Stimulated activated CD4-positive, alpha-beta T cell treated with anti-CD3 and anti-CD28 coated beads, Interleukin-12 subunit alpha, Interleukin-12 subunit beta, amount 100 ng/mL, for 4 hours (primary cell): ENCODE measurements at places on chromosomes 3 and 15.

DNA sequence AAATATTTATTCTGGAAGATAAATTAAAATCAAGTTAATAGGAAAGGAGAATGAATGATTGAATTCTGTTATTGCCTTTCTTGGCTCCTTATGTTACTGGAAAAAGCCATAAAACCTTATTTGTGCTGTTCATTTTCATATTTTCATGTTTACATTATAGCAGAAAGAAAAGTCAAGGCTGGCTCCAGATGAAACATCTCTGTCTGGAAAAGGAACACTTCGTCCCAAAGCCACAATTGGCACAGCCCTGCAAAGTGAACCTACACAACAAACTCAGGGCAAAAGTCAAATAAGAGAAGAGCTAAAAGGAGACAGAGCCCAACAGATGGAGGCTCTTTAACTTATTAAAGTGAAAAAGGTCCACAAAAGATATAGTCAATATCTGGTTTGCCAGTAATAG lies 73.4 kb downstream of the GTPBP8 start:
- DNase-seq: no peak

DNA sequence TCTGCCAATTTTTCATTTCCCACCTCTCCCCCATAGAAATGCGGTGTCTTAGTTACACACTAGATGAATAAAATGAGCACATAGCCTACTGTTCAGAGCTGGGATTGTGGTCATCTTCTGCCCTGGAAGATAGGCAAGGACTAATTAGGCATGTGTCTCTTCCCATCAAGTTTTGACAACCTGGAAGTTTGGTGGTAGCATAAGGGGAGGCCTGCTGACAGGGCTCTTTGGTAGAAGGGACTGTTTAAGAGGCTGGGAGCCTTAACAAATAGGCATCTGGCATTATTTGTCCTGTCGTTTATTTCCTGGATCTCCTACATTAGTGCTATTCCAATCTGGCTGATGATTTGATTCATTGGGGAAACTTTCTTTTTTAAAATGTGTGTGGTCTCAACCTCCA lies 512.3 kb downstream of the ZNF385D start:
- DNase-seq: no peak

- DNase-seq: no peak
Observed at GRCh38 chr3:156693166-156693565, 18.8 kb downstream of the TIPARP start.

DNA sequence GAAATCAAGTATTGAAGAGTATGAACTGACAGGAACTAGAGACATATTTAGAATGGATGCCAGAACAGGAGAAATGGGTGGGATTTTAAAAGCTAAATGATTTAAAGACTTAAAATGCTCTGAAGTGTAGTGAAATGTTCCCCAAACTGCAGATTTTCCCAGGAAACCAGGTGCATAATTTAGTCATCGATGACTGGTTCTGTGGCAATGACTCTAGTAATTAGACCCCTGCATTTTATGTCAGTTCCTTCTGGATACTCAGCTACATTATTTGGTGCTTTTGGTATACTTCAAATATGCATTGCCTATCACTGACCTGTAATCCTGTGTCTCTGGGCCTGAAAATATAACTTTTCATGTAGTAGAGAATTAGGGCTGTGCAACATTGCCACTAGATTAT lies 16.8 kb downstream of the AGTR1 start:
- DNase-seq: no peak

- DNase-seq: no peak
Observed at GRCh38 chr3:15899388-15899787, 101.6 kb upstream of the ANKRD28 start.

DNA sequence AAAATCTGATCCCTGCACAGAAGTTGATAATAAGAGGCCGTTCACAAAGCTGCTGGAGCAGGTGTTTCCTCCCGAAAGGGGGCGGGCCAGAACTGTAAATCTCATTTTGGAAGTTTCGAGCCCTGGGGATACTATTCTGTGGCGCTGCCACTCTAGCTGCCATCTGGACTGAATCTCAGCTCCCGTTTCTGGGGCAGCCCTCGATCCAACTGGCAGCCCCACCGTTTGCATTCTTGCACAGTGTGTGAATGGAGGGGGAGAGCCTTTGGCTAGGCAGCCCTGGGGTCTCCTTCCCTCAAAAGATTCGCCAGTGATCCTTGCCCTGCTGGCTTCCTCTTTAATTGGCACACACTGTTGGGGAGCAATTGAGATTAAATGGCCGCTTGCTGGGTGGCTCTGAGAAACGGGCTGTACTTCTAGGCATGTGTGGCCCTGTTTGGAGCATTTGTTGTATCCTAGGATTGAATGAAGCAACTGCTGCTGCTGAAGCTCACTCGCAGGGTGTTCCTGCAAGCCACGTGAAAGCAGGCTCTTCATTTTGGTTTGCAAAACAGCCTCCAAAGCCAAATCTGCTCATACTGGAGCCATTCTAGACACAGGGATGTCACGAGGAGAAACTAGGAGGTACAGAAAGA lies 57.2 kb upstream of the TOPAZ1 start:
- DNase-seq: no peak

DNA sequence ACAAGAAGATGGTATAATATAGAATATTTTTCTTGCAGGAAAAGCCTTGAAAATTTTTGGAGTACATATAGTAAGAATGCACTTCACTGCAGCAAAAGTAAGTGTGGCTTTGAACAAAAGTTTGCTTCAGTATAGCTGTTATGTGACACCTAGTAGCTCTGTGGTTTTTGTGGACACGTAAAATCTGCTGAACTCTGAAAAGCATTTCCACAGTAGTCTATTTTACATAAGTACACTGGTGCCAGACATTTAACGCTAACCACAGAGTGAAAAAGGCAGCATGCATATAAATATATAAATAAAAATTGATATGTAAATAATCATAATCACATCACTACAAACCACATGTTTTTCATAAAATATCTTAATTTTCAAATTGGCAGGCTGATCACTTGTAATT lies 39.8 kb downstream of the CGGBP1 start:
- no peak for DNase-seq

DNA sequence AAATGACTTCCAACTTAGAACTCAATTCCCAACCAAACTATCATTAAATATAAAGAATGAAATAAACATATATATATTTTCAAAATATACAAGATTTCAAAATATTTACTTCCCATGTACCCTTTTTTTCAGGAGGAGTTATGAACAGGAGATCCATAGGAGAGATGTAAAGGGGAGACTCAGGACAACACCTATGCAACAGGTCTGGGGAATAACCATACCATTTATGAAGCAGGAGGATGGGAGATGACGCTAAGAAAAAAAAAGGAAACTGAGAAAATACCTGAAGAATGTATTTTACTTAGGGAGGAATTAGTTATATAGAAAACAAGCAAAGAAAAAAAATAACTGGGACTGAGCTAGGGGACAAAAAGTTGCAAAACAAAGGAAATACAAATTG lies 23.8 kb downstream of the INTS14 start:
- DNase-seq: no peak

DNA sequence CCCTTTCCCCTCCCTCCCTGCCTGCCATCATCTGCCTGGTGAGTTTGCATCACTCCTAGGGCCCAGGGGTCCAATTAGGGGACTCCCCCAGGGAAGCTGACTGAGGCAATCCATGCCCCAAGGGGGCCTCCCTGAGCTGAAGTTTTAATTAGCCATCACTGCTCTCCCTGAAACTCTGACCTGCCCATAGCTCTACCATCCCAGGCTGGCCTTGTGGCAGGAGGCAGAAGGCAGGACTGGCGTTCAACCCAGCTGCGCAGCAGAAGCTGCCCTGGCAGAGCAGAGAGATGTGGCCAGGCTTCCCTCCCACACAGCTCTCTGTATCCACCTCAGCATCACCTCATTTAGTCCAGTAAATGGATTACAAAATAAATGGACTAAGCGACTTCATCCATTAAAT lies 7.7 kb upstream of the C15orf39 start:
- no peak for DNase-seq

DNA sequence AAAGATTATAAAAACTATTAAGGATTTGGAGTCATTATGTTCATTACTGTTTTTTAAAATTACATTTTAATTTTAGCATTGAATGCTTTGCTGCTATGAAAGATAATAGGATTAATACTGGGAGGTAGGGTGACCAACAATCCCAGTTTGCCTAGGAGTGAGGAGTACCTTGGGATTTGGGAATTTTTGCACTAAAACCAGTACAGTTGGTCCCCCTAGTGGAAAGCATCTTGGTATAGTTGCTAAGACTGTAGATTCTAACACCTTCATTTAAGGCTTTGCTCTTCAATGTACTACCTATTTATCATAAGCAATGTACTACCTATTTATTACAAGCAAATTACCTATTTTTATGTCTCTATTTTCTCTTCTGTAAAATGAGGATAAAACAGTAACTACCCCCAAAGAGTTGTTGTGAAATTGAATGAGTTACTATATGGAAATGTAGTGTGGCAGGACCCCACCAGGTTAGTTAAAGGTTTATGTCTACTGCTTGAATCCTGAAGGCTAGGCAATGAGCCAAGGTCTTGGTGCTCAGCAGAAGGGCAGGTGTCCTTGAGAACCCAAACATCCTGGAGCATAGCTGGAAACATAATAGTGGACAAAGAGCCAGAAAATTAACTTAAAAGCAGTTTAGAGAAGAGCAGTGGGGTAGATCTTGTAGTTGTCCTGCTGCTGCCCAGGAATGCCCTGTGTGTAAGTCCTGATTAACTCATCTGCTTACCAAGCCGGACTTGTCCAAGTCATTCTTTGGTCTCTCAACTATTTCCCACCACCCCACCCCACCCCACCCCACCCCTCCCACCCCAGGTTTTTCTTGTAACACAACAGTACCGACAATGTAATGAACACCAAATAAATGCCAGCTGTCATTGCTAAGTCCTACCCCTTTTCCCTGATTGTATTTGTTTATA lies 49.2 kb upstream of the NMD3 start:
- no peak for DNase-seq

- no peak for DNase-seq
Observed at GRCh38 chr3:109784852-109785631, 447.7 kb upstream of the DPPA4 start.

DNA sequence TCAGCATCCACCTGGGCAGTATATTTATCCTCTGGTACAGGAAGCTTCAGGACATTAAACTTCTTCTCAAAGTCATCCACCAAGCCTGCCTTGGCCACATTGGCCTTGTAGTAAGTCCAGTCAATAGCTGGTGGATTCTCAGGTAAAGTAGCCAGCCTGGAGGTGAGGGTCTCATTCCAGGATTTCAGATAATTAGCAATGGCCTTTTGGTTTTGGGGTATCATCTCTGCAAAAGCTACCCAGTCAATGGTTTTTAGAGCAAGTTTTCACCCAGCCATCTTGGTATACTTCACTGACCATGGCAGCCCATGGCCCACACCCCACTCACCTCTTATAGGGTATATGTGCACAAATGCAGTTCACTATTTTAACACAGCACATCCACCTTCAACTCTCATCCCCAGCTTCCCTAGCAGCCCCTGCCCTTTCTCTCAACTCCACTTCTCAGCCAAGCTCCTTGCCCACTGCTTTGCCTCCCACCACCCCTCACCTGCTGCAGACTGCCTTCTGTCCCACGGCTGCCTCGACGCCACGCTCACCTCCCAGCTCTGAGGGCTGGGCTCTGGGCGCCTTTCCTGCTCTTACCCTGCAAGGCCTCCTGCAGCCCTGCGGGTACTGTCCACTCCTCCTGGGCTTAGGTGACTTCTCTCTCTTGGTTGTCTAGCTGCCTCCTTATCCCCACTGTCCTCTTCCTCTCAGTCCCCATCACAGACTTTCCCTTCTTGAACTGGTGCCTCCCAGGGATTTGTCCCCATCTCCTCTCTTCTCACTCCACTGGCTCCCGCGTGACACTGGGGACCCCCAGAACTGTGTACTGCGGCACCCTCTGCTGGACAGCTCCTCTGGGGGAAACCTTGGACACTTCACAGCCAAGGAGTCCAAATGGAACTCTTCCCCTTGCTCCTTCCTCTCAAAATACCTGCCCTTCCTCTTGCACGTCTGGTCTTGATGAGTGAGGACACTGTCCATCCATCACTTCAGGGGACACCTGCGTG lies 1.7 kb upstream of the TGM5 start:
- no peak for DNase-seq

- DNase-seq: no peak
Observed at GRCh38 chr3:105448338-105448982, 81.8 kb downstream of the ALCAM start.

- DNase-seq: no peak
Observed at GRCh38 chr15:29970402-29970695, 112.4 kb upstream of the GOLGA8J start.

GRCh38 chr15:52710050-52710707 lies 31.0 kb upstream of the ATOSA start:
- DNase-seq: no peak

DNA sequence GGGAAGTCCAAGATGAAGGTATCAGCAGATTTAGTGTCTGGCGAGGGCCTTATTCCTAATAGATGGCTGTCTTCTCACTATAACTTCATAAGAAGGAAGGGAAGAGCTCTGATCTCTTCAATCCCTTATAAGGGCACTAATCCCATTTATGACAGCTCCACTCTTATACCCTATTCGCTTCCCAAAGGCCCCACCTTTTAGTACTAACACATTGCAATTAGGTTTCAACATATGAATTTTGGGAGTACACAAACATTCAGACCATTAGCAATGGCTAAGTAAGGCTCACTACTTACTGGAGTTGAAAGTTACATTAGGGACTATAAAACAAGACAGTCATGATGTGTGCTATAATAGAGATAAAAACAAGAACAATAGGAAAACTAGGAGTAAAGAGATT lies 118.9 kb downstream of the NECTIN3 start:
- no peak for DNase-seq

DNA sequence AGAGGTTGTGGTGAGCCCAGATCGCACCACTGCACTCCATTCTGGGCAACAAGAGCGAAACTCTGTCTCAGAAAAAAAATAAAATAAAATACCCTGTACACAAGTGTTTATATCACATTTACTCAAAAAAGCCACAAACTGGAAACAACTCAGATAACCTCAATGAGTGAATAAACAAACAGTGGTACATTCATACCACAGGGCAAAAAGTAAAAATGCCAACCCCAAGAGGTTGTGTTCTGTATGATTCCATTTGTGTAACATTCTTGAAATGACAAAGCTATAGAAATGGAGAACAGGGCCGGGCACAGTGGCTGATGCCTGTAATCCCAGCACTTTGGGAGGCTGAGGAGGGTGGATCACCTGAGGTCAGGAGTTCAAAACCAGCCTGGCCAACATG lies 12.9 kb downstream of the EDC3 start:
- DNase-seq: no peak

GRCh38 chr3:195774917-195775316 lies 36.8 kb downstream of the MUC4 start:
- no peak for DNase-seq

DNA sequence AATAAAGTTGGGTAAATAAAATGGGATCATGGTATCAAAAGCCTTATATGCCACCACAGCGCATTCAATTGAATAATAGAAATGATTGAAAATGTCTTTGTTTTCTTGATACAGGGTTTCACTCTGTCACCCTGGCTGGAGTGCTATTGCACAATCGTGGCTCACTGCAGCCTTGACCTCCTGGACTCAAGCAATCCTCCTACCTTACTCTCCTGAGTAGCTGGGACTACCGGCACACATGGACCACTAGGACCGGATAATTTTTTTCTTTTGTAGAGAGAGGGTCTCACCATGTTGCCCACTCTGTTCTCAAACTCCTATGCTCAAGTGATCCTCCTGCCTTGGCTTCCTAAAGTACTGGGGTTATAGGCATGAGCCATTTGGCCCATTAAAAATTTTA lies 33.8 kb upstream of the BBX start:
- DNase-seq: no peak

GRCh38 chr15:25832158-25832557 lies 31.0 kb downstream of the ATP10A start:
- DNase-seq: no peak

- DNase-seq: no peak
Observed at GRCh38 chr3:31345581-31345980, 187.1 kb upstream of the STT3B start.

- no peak for DNase-seq
Observed at GRCh38 chr15:89908226-89908625, 4.5 kb downstream of the ARPIN start.
